AG20443 (cell line): ENCODE measurements at places on chromosomes 6 and 20.

GRCh38 chr20:17767624-17768023, 67.9 kb downstream of the BANF2 start:
- no peak for DNase-seq

GRCh38 chr6:143038833-143039232, 21.9 kb upstream of the AIG1 start:
- DNase-seq: no peak

DNA sequence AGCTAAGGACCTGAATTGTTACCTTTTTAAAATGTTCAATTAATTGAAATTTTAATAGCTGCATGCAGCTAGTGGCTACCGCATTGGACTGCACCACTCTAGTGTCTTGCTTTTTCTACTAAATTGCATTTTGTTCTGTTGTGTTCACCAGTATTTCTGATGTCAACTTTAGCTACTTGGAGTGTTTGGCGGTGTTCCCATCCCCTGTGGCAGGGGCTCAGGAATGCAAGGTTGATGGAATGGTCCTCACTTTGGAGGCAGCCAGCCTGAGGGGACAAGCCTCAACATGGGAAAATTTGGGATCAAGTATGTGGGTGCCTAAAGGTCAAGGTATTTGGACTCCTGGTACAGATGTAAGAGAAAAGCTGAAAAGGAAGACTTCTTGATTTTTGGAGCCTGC, 230.1 kb upstream of the PRND start:
- DNase-seq: no peak

- no peak for DNase-seq
These were observed 180.5 kb downstream of the IBTK start for GRCh38 chr6:82066991-82067411.

- DNase-seq: no peak
These were observed 11.3 kb downstream of the MYLK2 start for GRCh38 chr20:31830406-31830981.

GRCh38 chr20:15179381-15179780, 842.0 kb upstream of the FLRT3 start:
- no peak for DNase-seq

- DNase-seq: no peak
These were observed 116.0 kb upstream of the CITED2 start for GRCh38 chr6:139490482-139490881.

GRCh38 chr6:2863901-2864300, 22.2 kb upstream of the SERPINB1 start:
- no peak for DNase-seq

DNA sequence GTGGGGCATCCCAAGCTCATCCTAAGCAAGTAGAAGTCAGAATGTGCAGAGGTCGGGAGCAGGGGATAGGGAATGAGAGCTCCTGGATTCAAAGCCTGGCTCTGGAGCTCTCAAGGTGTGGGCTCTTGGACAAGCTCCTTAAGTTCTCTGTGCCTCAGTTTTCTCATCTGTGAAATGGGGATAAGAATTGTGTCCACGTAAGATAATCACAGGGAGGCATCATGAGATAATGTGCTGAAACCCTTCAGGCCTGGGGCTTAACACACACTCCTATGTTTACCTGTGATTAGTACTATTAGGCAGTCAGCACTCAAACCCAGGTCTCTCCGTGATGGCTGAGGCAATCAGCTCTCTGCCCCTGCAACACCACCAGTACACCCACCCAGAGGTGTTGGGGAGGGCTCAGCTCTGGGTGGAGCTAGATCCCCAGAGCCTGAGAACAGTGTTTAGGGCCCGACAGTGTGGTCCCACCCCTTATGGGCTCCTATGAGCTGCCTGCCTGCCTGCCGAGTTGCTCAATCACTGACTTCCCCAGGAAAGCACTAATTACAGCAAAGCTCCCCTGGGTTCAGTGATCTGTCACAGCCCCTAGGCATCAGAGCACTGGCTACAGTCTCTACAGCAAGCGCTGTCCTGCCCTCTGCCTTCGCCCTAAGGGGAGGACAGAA, 6.3 kb upstream of the SIRPA start:
- DNase-seq: no peak

GRCh38 chr6:100479179-100480035, 14.7 kb upstream of the SIM1 start:
- DNase-seq: peak; percentile 43

DNA sequence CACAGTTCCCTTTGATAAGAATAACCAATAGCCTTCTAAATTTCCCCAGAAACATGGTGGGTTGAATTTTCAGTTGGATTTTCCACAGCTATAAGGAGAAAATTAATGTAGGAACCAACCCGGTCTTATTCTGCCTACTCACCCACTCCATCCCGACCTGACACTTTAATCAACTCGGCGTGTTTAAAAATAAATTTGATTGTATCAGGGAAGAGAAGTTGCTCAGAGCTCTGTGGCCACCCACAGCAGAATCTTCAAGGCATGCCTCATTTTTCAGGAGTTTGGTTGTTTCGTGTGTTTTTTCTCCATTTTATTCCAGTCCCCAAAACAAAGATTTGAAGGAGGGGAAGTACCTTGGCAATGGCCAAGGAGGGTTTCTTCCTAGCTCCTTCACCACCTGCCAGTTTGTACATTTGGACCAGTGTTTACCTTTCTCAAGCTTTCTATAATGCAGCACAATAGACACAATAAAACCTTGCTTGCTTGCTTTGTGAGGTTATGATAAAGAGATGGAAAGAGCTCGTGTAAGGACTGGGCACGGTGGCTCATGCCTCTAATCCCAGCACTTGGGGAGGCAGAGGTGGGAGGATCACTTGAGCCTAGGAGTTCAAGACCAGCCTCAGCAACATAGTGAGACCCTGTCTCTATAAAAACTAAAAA, 297.2 kb upstream of the JARID2 start:
- no peak for DNase-seq
